ENCODE measurements at places on chromosomes 2 and 18.

DNA sequence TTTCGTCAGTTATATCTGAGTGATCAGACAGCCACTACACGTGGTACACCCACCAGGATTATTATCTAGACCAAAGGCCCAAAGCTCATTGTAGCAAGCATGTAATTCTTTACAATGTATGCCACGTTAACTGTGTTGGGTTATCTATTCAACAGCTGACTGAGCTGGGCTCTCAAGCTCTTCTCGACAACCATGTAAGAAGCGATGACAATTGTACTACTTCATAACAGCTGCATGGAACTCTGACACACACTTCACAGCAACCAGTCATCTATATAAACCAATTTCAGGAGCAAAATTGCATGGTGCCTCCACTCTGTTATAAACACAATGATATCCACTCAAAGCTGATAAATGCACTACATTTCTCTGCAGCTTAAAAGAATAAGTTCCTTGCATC, 701.8 kb downstream of the NR4A2 start:
- no peak for DNase-seq

GRCh38 chr2:128789776-128790455, 471.2 kb upstream of the HS6ST1 start:
- no peak for DNase-seq

DNA sequence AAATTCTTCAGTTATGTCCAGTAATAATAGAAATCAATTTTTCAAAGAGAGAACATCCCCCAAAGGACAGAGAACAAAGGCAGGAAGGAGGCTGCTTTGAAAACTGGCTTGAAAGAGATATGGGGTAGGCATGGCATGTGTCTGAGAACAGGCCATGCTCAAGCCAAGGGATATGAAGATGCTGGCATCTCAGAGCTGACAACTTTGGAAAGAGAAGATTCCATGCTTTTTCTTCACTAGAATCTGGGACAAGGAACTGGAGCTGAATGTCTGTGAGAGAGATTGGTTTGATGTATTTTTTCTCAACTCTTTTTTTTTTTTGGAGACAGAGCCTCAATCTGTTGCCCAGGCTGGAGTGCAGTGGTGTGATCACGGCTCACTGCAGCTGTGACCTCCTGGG, 139.8 kb upstream of the DLX2 start:
- DNase-seq: no peak

DNA sequence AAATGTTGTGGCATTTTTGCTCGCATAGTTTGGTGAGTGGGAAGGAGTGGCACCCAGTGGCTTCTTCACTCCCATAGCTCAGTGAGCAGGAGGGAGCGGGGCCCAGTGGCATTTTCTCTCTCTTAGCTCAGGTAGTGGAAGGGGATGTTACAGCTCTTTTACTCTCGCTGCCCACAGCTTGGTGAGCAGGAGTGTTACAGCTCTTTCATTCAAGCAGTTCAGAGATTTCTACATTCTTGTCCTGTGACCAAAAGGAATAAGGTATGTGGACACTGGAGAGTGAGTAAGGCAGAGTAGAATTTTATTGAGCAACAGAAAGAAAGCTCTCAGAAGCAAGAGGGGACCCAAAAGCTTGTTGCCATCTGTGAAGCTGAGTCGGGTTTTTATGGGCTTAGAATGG, 192.4 kb downstream of the SPAG16 start:
- DNase-seq: no peak

DNA sequence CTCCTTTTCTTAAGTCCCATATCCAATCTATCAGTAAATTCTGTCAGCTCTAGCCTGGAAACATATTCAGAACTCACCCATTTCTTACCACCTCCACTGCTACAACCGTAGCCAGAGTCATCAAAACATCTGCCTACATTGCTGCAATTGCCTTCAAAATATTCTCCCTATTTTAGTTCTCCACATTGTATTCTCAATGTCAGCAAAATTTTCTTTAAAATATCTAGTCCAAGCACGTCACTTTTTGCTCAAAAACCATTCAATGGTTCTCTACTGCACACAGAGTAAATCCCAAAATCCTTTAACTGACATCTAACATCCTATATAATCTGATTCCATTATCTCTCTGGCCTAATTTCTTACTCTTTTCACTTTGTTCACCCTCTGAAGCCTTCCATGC, 68.5 kb upstream of the ERBB4 start:
- DNase-seq: no peak

DNA sequence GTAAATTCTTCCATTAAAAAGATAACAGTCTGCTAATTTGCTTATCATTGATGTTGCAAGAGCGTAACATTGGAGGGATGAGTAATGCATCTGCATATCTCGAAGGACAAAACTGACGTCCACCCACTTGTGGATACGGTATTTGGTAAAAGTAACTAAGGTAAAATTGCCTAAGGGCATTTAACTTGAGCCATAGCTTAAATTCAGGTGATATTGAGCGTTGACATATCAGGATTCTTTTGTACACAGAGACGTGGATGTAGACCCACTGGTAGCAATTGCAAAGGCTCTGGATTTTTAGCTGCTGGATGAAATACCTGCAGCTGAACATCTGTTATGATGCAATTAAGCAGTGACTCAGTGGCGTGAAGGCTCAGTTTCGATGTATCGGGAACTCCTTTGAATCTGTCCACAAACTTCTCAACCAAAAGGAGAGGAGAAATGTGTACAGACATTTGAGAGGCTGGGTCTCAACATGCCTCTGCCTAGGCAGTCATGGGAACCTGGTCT, 119.3 kb downstream of the SPTBN1 start:
- no peak for DNase-seq

DNA sequence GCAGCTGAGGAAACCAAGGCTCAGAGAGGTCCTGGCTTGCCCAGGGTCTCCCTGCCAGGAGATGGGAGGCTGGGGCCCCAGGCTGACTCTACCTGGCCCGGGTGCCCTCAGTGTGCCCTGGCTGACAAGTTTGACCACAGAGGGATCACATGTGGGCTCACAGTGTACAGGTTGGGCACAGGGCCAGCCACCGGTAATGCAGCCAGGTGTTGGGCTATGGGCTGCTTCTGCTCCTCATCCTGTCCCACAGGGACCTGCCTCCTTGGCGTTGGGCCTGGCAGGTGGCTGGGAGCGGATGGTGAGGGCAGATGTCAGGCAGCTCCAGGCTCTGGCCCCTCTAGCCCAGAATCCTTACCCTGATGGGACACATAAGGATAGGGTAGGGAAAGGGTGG, 250.5 kb downstream of the LOXHD1 start:
- DNase-seq: no peak

DNA sequence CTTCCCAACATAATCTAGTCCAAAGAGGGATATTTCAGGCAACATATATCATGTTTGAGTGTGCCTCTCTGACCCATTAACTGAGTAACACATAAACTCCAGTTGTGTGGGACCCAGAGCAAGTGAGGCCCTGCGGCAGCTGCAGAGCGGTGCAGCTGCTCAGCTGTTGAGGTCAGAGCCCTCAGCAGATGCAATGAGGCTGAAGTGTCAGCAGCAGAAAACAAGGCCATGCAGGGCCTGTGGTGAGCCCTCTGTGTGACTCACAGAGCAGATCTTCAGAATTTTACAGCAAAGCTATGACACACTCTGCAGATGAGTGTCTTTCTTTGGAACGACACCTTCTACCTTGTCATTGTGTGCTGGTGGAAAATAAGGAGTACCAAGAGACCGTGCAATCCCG, 168.5 kb downstream of the CBLN2 start:
- DNase-seq: no peak

- no peak for DNase-seq
These were observed 147.9 kb downstream of the MYCN start for GRCh38 chr2:16088035-16088801.

GRCh38 chr2:228303960-228304359, 122.5 kb upstream of the SPHKAP start:
- no peak for DNase-seq

- no peak for DNase-seq
These were observed 12.3 kb upstream of the C2orf42 start for GRCh38 chr2:70203086-70203485.
